ENCODE measurements at places on chromosomes 6 and 20.

DNA sequence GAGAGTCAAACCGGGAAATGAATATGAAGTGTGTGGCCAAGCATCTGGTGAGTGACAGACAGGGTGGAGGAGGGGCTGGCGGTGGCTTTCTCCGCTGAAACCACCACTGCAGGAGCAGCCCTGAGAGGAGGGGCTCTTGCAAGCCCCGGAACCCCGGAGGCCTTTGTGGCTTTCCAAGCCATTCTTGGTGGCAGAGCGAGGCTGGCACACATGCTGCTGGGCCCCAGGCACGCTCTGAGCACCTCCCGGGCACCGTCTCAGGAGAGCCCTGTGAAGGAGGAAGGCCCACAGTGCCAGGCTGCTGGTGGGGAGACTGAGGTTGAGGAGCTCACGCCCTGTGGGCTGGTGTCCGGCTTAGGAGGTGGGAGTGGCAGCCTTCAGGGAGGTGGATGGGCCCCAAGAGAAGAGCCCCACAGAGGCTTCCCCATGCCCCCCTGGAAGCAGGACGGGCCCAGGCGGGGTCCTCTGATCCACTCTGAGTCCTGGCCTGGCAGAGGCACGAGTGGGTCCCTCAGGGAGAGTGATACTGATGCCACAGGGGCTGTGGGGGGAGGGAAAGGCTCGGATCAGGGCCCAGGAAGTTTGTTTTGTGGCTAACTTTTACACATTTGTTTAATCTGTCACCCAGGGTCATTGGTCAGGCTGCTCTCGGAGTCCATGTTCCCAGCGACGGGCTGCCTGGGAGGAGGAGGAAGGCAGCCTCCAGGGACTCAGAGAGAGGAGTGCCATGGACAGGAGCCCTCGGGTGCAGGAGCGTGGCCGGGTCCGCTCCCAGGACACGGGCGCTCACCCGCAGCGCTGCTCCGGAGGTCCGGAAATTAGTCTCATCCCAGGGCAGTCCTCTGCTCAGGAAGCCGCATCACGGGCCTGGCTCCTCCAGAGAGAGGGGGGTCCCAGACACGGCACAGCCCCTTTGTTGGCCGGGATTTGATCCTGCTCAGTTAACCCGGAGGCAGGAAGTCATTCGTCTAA is 170.7 kb downstream of the ERMARD start:
- DNase-seq = no peak

DNA sequence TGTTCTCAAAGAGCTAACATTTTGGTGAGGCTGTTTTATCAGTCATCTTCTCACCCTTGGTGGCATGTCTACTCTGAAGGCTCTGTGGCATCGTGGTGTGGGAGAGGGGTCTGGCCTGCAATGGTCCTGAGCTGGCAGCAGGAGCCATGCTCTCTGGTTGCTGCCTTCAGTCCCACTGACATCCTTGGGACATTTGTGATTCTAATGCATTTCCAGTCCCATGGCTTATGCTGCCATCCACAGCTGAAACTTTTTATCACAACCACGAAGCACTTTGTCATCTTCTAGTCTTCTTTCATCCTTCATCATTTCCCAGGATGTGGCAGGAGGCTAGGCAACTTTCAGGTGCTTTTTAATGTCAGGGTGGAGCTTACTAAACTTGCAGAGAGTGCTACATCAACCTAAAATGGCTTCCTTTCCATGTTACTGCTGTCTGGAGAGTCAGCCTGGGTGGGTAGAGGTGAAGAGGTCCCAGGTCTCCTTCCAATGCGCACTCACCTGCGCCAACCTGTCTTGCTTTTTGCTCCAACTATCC is 77.1 kb downstream of the GPR63 start:
- DNase-seq = no peak

- DNase-seq = no peak
Observed at GRCh38 chr20:50315586-50316551, 125.2 kb downstream of the CEBPB start.

- no peak for DNase-seq
Observed at GRCh38 chr6:3175715-3176402, 18.5 kb upstream of the TUBB2A start.

GRCh38 chr6:48073976-48074767 is 36.8 kb downstream of the PTCHD4 start:
- DNase-seq = no peak

- no peak for DNase-seq
Observed at GRCh38 chr6:20313960-20314530, 87.6 kb upstream of the E2F3 start.

GRCh38 chr20:23407781-23408464 is 13.4 kb downstream of the NAPB start:
- no peak for DNase-seq

DNA sequence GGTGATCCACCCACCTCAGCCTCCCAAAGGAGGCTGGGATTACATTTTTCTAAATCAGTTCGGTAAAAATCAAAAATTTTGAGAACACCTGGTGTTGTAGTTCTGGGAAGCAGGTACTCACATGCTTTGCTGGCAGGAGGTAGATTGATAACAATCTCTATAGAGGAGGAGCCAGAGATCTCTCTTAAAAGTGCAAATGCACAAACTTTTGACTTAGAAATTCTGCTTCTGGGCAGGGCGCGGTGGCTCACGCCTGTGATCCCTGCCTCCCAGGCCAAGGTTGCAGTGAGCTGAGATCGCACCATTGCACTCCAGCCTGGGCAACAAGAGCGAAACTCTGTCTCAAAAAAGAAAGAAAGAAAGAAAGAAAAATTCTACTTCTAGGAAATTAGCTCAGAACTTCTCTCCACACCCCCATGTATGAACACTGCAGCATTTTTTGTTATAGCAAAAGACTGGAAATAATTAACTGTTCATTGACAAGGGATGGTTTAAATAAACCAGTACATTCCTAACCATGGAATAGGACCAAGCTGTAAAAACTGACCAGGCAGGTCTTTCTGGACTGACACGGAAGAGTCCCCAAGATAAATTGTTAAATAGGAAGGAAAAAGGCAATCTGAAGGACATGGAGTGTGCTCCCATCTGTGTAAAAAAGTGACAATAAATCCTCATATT is 14.4 kb upstream of the TRIB3 start:
- no peak for DNase-seq

DNA sequence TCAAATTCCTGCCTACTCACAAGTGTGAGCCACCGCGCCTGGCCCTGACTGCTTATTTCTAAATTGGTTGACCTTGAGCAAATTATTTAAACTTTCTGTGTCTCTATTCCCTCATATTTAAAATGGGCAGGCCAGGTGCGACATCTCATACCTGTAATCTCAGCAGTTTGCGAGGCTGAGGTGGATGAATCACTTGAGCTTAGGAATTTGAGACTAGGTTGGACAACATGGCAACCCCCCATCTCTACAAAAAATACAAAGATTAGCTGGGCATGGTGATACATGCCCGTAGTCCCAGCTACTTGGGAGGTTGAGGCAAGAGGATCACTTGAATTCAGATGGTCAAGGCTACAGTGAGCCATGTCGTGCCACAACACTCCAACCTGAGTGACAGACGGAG is 26.5 kb downstream of the DCBLD1 start:
- no peak for DNase-seq

DNA sequence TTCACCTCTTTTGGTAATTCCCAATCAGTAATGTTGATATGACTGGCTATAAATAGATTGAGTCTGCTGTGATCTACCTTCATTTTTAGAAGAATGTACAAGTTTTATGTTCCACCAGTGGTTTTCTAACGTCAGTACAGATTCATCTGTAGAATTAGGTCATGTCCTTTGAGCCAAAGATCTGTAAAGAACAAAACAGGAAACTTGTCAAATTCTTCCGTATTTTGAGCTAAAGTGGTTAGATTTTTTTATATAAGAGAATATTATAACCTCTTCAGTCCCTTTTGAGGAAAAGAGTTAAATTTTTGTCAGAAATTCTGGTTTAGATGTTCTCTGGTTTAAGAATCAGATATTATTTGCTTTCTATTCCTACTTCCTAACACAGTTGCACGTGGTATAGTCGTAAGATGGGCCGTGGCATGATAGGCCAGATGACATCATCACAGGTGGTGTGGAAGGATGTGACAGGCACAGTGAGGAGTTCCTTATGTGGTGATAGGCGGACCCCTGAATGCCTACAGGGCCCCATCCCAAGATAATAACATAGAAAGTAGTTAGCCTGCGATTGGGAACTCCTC is 62.3 kb downstream of the SNX9 start:
- no peak for DNase-seq

GRCh38 chr6:74577619-74578018 is 628.2 kb downstream of the COL12A1 start:
- DNase-seq = no peak

DNA sequence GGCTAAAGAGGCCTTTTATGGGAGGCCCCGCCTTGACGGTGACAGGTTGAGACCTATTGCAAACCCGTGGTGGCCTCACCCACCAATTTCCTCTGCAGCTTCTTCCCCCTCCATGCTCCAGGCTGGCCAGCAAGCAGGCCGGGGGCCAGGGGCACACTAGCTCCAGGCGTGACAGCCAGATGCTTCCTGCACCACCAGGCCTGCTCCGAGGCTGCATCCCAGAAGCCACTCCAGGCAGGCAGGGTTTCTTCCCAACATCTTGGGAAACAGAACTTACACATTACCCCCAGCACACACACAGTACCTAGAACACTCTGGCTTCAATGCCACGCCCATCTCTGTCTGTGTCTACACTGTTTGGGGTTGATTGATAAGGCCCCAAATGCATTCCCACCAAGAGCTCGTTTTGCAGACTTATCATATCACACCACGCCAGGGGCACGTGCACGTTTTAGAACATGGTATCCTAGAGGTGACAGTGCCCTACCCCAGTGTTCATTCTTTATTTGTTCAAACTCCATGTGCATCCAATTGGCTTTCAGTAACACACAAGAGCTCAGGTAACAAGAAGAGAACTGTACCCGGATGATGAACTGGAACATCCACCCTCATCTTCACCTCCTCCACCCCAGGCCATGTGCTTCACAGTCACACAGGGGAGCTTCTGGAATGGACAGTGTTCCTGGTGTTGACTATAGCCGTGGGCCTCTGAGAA is 221.4 kb upstream of the RREB1 start:
- no peak for DNase-seq

DNA sequence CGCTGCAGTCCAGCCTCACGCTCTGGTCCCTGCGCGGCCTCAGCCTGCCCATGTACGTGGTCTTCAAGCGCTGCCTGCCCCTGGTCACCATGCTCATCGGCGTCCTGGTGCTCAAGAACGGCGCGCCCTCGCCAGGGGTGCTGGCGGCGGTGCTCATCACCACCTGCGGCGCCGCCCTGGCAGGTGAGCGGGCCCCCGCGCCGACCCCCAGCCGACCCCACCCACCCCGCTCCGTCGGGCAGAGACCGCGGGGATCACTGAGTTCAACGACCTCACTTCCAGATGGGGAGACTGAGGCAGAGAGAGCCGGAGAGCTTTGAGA is 545 bp downstream of the SLC35D3 start:
- DNase-seq = no peak

- DNase-seq = no peak
Observed at GRCh38 chr6:159639721-159640120, 53.3 kb downstream of the SOD2 start.

DNA sequence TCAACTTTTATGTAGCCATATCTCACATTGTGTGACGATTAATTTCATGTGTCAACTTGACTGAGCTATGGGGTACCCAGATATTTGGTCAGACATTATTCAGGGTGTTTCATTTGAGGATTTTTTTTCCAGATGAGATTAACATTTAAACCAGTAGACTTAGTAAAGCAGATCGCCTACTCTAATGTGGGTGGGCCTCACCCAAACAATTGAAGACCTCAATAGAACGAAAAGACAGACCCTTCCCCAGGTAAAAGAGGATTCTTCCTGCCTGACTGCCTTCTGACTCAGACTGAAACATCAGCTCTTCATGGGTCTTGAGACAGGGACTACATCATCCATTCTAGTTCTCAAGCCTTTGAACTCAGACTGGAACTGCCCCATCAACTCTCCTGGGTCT is 231.7 kb upstream of the SASH1 start:
- no peak for DNase-seq

DNA sequence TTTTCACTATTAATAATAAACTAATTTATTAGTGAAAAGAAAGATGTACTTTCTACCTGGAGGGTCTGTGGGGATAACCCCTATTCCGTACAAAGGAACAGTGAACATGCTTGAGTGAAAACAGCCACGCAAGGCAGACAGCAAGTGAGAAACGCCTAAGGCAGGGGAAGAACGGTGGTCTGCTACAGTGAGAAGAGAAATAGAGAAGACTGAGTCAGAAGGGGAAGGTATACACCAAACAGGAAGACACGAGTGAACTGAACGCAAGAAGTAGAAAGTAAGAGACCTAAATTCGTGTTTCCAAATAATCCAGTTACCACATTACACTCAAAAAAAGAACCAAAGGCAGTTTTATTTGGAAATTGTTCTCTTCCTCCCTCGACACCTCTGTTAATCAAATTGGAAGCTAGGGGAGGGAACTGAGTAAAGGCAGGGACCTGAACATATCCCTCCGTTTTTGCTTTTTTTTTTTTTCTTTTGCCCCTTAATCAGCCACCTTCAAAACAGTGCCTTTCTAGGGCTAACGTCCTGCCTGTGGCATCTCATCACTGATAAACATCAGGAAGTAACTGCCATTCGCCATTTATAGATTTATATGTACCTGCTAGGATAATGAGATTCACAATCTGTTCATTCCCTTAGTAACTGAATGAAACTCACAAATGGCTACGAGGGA is 48.9 kb downstream of the ATXN1 start:
- no peak for DNase-seq

GRCh38 chr6:4091941-4092340 is 13.0 kb upstream of the FAM217A start:
- no peak for DNase-seq

DNA sequence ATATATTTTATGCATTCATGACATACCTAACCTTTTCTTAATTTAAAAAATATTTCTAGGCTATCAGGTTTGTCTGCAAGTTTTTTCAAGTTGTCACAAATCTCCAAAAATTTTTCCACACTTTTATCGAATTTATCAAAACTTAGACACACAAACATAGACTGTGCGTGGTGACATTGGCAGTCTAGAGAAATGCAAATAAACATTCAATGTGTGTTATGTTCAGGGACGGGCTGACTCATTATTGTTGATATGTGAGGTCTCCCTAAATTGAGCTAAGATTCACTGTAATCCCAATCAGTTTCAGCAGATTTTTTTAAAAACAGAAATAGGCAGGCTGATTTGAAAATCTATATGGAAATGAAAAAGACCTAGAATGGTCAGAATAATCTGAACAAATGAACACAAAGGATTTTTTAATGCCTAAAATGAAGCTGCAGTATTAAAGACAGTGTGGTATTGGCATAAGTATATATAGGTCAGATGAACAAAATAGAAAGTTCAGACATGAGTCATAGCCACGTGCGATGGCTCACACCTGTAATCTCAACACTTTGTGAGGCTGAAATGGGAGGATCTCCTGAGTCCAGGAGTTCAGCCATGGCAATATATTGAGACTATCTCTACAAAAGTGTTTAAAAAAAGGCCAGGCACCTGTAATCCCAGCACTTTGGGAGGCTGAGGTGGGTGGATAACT is 19.2 kb downstream of the BLTP3A start:
- no peak for DNase-seq

DNA sequence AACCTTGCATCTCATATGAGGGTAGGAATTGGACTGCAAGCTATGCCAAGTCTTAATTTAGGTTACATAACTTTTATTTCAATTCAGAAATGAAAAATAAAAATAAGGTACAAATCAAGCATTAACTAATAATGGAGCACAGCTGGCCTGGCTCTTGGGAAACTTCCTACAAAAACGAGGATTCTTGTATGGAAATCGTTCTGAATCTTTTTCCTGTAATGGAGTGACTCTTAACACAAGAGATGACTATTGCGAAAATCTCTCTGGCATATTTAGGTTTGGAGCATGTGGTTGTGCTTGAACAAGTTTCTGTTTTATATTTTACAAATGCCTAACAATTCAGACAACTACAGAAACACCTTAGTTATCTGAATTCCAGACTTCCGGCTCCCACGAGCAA is 34.0 kb upstream of the PI16 start:
- DNase-seq = no peak

GRCh38 chr20:16575390-16576140 is 2.3 kb upstream of the KIF16B start:
- no peak for DNase-seq

All from HS-27A (cell line).